ENCODE measurements at places on chromosomes 5 and 9.
A peak's percentile ranks its signal among the peaks of the same experiment; 100 is the strongest.

DNA sequence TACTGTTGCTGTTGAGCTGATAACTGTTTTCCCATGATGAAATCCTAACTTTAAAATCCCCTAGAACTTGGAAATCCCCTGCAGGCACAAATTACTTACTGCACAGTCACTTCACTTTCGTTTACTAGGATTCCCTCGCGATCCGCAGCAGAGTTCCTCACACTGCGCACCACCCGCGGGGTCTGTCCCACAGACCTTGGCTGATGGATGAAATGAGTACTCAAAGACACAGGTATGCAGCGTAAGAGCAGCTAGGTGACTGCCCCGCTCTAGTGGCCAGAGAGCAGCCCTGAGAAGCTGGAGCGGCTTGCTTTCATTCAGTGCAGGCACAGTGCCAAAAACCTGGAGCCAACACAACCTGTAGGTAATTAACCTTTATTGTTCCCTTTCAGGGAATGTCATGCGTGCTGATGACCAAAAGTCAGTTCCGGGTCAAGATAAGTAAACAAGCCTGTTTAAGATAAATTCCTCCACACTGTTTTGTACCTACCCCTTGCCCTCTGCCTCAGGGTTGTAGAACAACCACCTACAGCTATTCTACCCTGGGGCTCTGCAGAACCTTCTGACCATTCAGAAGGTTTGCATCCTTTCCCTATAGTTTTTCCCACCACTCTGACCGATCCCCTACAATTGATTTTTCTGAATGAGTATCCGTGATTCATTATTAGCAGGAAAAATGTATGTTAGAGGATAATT lies 191.2 kb downstream of the CDH9 start:
- no peak for DNase-seq

DNA sequence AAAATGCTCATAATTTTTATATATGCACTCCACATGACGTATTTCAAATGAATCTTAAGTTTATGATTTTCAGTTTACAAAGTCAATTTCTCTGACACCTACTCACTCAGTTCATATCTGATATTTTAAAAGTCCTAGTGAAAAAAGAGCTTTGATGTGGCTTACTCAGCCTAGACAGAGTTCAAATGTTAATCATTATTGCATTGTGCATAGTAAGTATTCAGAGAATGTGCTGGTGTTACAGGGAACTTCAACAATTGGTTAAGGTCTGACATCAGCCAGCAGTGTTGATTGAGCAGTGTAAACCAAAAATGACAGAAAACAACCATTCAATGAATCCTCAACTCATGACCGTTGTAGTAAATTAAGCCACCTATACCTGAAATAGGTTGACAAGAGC lies 147.2 kb upstream of the LHFPL2 start:
- DNase-seq = no peak

DNA sequence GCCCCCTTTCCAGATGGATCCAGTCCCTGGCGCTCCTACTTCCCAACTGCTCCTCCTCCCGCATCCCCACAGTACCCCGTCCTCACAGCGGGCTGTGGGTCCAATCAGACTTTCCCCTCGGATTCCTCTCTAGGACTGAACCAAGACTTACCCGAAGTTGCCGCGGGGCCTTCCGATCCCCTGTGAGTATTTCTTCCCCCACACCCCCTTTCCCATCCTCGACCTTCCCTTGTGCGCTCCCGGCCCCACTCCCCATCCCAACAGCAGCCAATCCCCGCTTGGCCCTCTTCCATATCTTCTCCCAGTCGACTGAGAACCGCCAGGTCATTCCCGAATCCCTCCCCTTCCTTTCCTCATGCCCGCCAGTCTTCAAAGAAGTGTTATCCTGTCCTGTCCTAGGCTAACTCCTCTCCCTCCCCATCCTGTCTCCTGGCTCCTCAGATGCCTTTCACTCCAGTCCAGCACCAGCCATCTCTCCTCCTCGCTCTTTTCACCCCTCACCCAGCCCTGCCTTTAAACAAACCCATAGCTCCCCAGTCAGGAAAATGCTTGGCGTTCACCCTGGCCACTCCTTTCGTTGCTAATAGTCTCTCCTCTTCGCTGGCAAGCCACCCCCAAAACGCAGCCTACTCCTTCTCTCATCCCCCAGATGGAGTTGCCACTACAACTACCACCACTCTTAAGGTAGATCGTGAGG lies 646 bp downstream of the SWI5 start:
- DNase-seq = no peak

DNA sequence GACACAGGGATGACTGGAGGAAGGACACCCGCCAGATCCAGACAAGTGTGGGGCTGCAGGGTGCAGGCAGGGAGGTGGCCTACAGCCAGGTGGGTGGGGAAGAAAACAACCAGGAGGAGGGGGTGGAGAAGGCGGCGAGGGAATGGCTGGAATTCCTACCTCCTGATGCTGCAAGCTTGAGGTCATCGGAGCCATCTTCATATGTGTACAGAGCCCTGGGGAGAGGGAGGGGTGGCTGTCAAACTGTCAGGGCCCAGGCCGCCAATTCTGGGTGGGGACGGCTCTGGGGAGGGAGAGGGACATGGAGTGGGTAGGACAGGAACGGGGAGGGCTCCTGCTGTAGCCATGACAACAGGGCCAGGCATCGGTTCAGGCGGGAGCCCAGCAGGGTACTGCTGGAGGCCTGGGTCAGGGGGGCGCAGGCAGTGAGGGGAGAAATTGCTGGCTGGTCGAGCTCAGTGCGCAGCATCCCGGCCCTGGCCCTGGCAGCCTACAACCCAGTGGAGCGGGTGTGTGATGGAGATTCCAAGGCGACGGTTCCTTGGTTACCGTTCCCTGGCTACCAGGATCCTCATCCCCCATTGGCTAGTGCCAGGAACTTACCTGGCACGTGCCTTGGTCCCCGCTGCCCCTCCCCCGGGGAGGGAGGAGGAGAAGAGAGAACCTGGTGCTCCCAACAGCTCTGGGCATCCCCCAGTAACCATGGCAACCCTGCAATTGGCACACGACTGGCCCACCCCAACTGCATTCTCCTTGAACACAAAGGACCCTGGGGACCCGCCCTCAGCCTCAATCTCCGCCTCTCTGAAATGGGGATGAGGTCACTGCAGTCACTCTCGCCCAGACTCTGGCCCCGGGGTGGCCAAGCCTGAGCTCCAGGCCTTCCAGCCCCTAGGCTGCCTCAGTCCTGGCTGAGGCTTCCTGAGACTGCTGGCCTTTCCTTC lies 4.5 kb downstream of the DBN1 start:
- no peak for DNase-seq

GRCh38 chr5:72093217-72093616 lies 14.1 kb upstream of the MAP1B start:
- no peak for DNase-seq

- no peak for DNase-seq
These were observed 1.5 kb downstream of the GAS1 start for GRCh38 chr9:86945728-86946200.

DNA sequence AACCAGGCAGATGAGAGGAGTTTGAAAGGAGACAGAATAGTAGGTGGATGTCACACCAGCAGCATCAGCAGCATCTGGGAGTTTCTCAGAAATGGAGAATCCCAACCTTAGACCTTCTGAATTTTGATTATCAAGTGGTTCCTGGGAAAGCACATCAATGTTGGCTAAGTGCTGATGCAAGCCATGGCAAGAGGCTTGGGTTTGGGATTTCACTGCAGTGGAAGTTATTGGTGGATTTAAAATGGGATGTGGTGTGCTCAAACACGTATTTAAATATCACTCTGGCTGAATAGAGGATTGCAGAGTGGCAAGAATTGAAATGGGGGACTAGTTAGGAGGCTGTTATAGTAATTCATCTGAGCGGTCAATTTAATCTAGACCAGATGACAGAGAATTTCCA lies 387.8 kb upstream of the WWC1 start:
- DNase-seq = no peak

GRCh38 chr5:77095189-77095588 lies 8.1 kb upstream of the ZBED3 start:
- no peak for DNase-seq

DNA sequence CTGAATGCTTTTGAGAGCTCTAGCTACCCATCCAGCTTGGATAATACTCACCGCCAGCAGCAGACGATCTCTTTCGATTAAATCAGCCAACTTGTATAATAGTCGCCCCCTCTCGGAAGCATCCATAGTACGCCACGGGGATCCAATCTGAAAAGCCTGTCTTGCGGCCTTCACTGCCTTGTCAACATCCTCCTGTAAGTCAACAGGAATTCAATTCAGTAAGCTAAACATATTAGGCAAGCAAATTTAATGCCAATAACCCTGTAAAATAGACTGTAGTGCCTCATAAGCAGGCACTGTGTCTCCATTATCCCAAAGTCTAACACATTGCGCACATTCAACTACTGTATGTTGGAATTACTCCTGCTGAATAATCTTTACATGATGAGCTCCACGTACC lies 22.0 kb downstream of the ALDH1A1 start:
- DNase-seq = no peak

DNA sequence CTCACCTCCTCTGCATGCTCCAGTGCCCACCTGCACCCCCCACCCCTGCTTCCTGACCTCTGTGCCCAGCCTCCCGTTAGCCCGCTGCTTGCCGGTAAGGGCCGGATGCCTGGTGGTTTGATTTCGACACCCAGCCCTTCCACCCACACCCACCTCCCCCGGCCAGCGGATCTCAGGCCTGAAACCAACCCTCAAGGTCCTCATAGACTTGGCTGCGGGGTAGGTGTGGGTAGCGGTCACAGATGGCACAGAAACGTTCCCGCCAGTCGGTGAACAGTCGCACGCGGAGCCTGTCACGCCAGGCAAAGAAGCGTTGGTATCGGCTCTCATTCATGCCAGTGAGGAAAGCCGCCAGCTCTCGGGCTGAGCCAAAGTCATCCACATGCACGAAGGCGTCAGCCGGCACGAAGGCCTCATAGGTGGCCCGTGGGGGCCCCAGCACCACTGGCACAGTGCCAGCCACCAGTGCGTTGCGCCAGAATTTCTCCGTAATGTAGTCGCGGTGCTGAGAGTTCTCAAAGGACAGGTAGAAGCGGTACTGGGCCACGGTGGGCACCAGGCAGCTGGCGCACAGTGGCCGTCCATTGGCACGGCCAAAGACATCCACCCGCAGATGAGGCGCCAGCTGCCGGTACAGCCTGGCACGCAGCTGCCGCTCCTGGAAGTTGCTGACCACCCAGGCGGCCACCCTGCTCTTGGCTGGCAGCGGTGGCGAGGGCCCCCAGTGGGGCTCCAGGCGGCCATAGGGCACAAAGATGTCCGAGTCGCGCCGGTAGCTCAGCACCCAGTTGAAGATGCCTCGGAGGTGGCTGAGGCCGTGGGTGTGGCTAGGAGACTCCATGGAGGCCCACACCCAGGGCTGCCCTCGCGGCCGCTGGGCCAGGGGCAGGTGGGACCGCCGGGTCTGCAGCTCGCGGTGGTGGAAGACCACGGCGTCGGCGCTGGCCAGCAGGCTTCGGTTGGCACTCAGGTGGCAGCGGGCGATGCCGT lies 1.1 kb downstream of the FUT7 start:
- peak; percentile 17 for DNase-seq

DNA sequence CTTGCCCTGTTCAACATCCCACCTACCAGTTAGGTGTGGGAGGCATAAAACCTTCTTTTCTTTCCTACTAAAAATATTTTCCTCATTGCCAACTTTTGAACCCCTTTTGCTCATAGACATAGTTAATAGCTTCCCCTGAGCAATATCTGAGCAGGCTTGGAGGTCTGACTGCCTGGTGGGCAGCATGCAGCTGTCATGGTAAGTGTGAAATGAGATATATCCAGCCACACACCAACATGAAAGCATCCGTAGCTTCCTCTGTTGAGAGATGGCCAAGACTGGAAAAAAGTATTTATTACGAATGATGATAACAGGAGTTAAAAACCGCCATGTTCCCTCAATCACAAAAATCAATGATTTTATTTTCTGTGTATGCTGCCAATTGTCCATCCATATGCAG lies 190.1 kb downstream of the TMEM38B start:
- no peak for DNase-seq

GRCh38 chr9:33144551-33144950 lies 22.6 kb downstream of the B4GALT1 start:
- no peak for DNase-seq

DNA sequence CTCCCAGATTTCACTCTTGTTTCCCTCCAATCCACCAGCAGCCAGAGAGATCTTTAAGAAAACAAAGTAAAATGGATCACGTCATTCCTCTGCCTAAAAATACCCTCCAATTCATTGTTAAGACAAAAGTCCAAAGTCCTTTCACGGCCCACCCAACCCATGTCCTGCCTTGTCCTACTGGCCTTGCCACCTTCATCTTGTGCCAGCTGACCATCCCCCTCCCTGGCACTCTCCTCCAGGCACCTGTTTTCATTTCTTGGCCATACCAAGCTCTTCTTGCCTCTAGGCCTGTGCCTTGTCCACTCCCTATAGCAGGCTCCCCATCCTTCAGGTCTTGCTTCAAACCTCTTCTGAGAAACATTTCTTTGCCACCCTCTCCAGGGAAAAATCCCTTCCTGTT lies 307.6 kb downstream of the MSX2 start:
- no peak for DNase-seq

- no peak for DNase-seq
These were observed 146.8 kb upstream of the SPEF2 start for GRCh38 chr5:35470866-35471265.

GRCh38 chr5:96530901-96531300 lies 97.9 kb upstream of the PCSK1 start:
- no peak for DNase-seq

- no peak for DNase-seq
These were observed 29.7 kb upstream of the PPP2CA start for GRCh38 chr5:134255418-134256150.

DNA sequence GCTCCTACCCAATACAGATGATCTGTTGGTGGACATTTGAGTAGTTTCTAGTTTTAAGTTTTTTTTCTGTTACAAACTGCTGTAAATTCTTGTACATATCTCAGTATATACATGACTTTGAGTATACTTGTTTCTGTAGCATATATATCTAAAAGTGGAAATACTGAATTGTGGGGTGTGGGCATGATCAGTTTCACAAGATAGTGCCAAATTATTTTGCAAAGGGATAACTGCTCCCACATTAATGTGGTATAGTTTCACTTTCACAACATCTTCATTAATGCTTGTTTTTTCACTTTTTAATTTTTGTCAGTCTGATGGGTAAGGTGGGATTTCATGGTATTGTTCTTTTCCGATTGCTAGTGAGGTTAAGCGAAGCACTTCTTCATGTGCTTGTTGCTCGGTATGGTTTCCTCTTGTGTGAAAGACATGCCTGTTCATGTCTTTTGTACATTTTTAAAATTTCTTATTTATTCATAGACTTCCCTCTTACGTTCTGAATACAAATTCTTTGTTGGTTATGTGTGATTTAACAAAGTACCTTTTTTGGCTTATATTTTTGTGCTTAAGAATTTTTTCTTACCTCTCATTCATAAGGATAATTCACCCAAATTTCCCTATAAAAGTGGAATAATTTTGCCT lies 103.5 kb downstream of the CDC42SE2 start:
- DNase-seq = no peak

- DNase-seq = no peak
These were observed 18.8 kb upstream of the STING1 start for GRCh38 chr5:139501381-139501780.

- no peak for DNase-seq
These were observed 9.4 kb downstream of the CD180 start for GRCh38 chr5:67187006-67187715.

DNA sequence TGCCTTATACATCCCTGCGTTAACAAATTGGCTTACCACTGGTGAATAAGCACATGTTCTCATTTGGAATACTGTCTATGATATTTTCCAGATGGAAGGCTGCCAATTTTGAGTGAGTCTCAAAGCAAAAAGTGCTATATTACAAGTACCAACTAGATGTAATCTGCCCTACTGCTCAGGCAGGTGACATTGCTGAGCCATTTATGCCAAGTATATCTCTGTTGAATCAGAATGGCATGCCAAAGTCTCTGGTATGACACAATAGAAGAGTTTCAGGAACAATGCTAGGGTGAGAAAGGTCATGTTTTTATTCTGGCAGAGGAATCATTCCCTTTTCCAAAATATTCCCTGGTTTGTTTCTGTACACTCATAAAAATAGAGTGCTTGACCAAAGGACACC lies 356.5 kb downstream of the CDH9 start:
- DNase-seq = no peak
